ENCODE measurements at places on chromosomes 4 and X. TPM values are rescaled to one million over a fixed set of nuclear protein-coding genes. Genes with fewer than 3 reads are reported as not detected.

The GCNA gene
- 5.5 TPM for total RNA-seq

The SYTL5 gene
- not detected for total RNA-seq

The OTC gene
- total RNA-seq: not detected

The IL3RA gene
- 23.5 TPM for total RNA-seq

The ENPP6 gene
- total RNA-seq: not detected

The PAGE2B gene
- total RNA-seq: not detected

The LDB2 gene
- total RNA-seq: 25.5 TPM

The CT45A10 gene
- total RNA-seq: not detected

The PI4K2B gene
- total RNA-seq: 11.7 TPM

The SPANXN3 gene
- not detected for total RNA-seq

The C1QTNF7 gene
- 18.3 TPM for total RNA-seq

The SMR3B gene
- not detected for total RNA-seq

The SERPINA7 gene
- not detected for total RNA-seq

The SPATA18 gene
- 13.7 TPM for total RNA-seq

The ART3 gene
- total RNA-seq: not detected

The VCX gene
- total RNA-seq: not detected

The GRK4 gene
- 3.9 TPM for total RNA-seq

The AR gene
- total RNA-seq: 41.8 TPM

The SPANXA2 gene
- total RNA-seq: not detected

The CFAP47 gene
- 0.22 TPM for total RNA-seq

The CEP135 gene
- total RNA-seq: 5.1 TPM

The GLA gene
- 24.7 TPM for total RNA-seq

The RTL3 gene
- total RNA-seq: 0.49 TPM

The HSD17B13 gene
- 5.5 TPM for total RNA-seq

The DMP1 gene
- total RNA-seq: not detected

The ZMAT1 gene
- 12.6 TPM for total RNA-seq

The TSPAN7 gene
- 38.5 TPM for total RNA-seq

The MTTP gene
- total RNA-seq: 1.3 TPM

The SOWAHB gene
- not detected for total RNA-seq

The SLC6A14 gene
- not detected for total RNA-seq

The LRCH2 gene
- total RNA-seq: 4.2 TPM

The SPANXN4 gene
- total RNA-seq: not detected

The ASB9 gene
- total RNA-seq: 0.65 TPM

The CD38 gene
- 15.5 TPM for total RNA-seq

The DAPP1 gene
- 0.57 TPM for total RNA-seq

The ZCCHC18 gene
- 0.19 TPM for total RNA-seq

The PGAM4 gene
- not detected for total RNA-seq

The PPP2R3B gene
- total RNA-seq: 8.3 TPM

The IL2 gene
- total RNA-seq: not detected

The PDCL2 gene
- total RNA-seq: not detected

The TEX13C gene
- not detected for total RNA-seq

The TASL gene
- 0.75 TPM for total RNA-seq

The BMP15 gene
- total RNA-seq: not detected

Measured in subcutaneous adipose tissue (tissue), 4 donors.